ENCODE measurements at places on chromosomes 1 and 21.

DNA sequence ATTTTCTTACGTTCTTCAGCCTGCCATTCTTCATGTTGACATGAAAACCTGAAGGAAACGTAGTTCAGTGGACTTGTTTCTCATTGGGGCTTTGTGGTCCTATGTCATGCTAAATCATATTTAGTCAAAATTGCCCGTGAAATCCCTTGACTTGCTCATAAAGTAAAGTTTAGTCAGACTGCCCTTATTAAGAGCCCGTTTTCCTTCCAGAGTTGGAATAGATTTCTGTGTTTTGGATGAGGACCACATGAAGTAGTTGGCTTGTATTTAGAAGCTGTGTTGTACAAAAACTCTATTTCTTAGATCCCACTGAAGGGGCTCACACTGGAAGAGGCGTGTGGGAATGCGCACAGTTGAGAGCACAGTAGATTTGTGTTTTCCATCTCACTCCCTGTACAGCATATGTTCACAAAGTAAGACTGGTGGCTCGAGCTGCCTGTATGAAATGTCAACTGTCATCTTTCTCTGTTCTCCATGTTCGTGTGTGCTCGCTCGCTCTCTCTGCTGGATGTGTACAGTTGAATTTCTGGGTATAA, 42.4 kb downstream of the CAMTA1 start:
- DNase-seq, result no peak

DNA sequence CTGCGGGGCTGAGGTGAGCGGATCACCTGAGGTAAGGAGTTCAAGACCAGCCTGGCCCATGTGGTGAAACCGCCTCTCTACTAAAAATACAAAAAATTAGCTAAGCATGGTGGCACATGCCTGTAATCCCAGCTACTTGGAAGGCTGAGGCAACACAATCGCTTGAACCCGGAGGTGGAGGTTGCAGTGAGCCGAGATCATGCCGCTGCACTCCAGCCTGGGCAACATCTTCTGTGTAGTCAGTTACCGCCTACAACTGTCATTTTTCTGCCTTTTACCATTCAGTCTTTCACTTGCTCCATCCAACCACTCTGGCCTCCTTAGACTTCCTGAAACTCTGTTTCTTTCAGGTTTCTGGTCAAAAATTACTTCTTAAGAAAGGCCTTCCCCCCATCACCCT, 2.2 kb downstream of the MYCBP start:
- no peak for DNase-seq

DNA sequence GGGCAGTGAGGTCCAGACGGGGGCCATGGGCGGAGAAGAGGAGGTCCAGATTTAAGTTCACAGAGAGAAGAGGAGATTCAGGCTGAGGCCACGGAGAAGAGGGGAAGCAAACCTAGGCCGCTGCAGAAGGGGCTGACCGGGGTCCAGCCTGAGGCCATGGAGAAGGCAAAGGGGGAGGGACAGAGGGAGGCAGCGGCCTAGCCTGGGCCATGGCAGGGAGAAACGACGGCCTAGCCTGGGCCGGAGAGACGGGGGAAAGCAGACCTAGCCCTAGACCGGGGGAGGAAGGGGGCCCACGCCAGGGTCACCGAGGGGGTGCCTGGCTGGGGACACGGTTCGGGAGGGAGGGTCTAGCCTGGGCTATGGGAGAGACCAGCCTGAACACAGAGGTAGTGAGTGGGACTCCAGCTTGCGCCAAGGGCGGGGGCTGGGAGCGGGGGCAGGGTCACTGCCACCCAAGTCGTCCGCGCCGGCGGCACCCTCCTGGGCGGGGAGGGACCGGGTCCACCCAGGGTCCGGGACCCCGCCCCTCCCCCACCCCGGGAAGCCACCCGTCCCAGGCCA, 459 bp downstream of the CAPZB start:
- DNase-seq, result peak; percentile 54

DNA sequence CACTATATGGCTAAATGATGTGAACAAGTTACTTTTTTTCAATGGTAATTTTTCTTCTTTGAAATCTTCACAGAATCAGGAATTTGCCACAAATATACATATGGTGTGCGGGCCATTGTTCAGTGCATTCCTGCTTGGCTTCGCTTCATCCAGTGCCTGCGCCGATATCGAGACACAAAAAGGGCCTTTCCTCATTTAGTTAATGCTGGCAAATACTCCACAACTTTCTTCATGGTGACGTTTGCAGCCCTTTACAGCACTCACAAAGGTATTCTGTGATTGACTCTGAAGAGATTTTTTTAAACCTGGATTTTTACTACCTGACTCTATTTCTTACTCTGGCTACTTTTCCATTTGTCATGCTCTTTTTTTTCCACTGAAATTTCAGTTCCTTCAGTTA, 76.2 kb upstream of the KIAA1614 start:
- DNase-seq, result no peak

DNA sequence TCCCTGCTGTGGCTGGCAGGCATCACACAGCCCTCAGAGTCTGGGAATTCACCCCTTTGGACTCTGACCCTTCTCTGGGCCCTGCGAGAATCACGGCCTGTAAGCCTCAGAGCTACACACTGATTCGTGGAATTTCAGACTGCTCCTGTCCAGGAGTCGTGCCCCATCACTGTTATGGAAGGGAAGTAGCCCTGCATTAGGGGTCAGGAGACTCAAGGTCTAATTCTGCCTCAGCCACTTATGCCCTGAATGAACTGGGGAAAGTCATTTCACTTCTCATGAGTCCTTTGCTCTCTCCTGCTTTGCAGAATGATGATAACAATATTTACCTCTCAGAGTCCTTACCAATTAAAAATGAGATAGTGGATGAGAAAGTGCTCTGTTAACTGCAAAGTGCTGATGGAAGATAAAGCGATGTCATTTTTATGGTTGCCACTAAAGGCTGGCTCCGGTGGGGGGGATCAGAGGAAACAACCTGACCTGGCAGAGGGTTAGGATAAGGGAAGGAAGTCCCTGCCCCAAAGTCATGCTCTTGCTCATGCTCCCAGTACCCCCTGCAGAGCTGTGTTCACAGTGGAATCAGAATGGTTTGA, 148.6 kb upstream of the CD34 start:
- DNase-seq, result no peak

GRCh38 chr21:21385404-21385803, 387.2 kb downstream of the NCAM2 start:
- no peak for DNase-seq

DNA sequence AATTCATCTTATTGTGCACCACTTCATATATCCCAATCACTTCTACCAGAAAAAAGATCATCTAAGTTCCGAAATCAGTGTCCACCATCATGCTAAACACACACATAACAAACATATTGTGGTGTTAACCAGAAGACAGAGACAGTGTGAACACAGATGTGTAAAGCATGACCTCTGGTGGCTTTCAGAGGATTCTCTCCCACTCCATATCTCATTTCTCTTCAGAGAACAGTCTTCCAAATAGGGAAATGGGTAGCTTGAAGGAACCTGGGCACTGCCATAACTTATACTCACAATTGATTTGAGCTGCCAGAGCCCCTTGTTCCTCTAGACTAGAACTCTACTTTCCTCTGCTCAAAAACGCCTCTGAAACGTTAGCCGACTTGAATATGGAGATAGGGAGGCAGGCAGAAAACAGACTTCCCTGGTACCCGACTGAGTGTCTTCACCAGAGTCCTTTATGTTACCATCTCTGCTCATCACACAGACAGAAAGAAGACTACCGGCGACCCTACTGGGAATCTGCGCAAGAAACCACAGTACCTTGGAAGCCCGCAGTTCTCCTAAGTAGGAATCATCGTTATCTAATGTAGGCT, 1.8 kb upstream of the ELAPOR1 start:
- no peak for DNase-seq

GRCh38 chr1:69502991-69503390, 64.7 kb upstream of the LRRC7 start:
- no peak for DNase-seq

DNA sequence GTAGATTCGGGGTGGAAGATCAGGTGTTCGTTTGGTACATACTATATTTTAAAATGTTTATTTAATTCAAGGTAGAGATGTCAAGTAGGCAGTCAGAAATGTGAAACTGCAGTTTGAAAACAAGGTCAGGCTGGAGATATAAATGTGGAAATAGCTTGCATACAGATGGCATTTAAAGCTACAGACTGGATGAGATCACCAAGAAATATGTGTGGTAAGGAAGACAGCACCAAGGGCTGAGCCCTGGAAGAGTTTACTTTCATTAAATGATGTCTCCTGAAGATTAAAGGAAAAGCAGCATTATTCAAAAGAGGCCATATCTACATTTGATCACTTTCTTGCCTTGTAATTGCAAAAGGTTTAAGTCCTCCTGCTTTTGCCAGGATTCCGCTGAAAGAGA, 271.3 kb downstream of the PTBP2 start:
- DNase-seq, result no peak

DNA sequence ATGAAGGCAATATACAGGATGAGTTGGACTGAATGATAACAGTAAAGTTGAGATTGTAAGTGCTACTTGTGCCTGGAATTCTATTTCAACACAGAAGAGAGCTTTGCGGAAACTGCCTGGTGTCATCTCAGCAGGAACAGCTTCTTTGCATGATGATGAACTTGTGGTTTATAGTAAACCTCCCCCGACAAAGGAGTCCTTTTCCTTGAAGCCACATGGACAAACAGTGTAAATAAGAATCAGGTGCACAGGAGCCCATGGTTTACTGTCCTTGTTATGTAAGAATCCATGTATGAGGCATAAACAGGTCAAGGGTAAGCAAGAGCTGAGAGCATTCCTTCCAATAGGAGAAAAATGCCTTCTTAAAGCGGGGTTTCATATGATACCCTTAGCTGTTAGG, 66.2 kb downstream of the PCNX2 start:
- DNase-seq, result no peak

All from C1 segment of cervical spinal cord (tissue), 14 donors.